ENCODE measurements at places on chromosomes 16 and 17.

- DNase-seq: no peak
These were observed 20.4 kb downstream of the RBFOX3 start for GRCh38 chr17:79590523-79590860.

- no peak for DNase-seq
These were observed 93.2 kb downstream of the ELAC2 start for GRCh38 chr17:12924614-12925013.

GRCh38 chr17:55420067-55420775 lies 1.4 kb downstream of the MMD start:
- peak; percentile 79 for DNase-seq

GRCh38 chr16:77387815-77388209 lies 47.0 kb downstream of the ADAMTS18 start:
- no peak for DNase-seq

- no peak for DNase-seq
These were observed 27.8 kb upstream of the CDR2 start for GRCh38 chr16:22402191-22402590.

DNA sequence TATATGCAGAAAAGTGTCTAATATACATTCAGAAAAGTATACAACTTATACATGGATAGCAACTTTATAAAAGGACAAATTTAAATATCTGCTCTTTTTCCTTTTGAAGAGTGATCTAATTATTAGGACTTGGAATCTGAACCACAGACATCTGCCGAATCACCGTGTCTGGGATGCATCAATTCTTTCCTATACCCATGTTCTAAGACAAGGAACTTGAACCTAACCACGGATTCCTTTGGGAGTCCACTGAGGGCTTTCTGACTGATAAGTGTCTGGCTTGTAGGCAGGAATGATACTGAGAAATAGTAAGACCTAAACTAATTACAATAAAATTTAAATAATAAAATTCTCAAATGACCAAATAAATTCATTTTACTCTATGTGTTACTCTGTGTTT lies 54.2 kb downstream of the NDEL1 start:
- DNase-seq: no peak

GRCh38 chr17:80294653-80295052 lies 34.0 kb downstream of the RNF213 start:
- DNase-seq: no peak

GRCh38 chr17:81832608-81833159 lies 407 bp downstream of the MCRIP1 start:
- peak; percentile 60 for DNase-seq

GRCh38 chr17:10628756-10629155 lies 28.4 kb downstream of the MYH3 start:
- DNase-seq: no peak

DNA sequence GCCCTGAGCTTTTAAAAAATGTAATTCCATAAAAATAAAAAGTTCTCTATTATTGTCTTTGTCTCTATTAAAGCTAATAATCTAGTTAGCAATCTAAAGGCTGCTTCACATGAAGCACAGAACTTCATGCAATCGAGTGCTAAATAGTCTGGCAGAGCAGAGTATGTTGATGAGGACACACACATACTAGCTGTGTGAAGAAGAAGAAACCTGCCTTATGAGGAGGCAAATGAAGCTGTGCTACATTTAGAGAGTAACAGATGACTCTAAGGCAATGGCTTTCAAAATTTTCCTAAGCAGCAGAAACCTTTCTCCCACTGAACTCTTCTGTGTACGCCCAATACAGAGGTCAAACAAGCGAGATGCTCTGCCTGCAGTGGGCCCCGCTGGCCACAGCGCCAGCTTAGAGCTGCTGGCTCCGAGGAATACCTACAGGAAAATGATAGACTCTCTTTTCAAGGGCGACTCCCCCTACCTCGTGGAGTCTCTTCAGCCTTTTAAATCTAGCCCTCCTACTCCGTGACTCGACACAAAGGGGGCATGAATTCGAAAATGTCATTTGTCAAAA lies 39.2 kb downstream of the GNA13 start:
- no peak for DNase-seq

DNA sequence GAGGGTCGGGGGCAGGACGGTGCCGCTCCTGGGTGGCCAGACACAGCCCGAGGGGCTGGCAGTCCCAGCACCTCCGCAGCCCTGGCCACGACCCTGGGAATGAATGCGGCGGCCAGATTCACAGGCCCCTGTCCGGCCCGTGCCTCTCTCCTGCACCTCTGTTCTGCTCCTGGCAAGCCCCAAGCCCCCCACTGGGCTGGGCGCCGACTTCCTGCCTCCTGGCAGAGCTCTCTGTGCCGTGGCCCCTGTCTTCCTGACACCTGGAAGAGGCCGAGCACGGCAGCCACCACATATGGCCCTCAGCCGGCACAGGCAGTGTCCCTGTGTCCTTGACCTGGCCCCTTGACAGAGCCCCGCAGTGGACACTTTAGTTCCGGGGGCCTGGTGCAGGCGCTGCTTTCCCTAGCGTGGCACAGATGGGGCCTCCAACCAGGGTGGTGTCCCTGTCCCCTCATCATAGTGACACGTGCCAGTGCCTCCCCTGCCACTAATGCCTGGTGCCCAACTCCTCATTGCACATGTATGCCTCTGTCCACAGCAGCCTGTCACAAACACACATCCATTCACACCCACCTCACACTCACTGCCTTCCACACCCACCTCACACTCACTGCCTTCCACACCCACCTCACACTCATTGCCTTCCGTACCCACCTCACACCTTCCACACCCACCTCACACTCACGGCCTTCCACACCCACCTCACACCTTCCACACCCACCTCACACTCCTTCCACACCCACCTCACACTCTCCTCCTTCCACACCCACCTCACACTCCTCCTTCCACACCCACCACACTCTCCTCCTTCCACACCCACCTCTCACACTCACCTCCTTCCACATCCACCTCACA lies 110.6 kb upstream of the PLCG2 start:
- DNase-seq: no peak

- no peak for DNase-seq
These were observed 14.6 kb downstream of the RSL1D1 start for GRCh38 chr16:11836650-11837244.

GRCh38 chr17:42286411-42287221 lies 1.7 kb upstream of the STAT5A start:
- peak; percentile 6 for DNase-seq

GRCh38 chr16:67888331-67888730 lies 3.6 kb downstream of the NRN1L start:
- DNase-seq: no peak

GRCh38 chr16:82509691-82510430 lies 116.9 kb upstream of the CDH13 start:
- DNase-seq: no peak

GRCh38 chr17:31387438-31387837 lies 4.0 kb upstream of the RAB11FIP4 start:
- DNase-seq: no peak

DNA sequence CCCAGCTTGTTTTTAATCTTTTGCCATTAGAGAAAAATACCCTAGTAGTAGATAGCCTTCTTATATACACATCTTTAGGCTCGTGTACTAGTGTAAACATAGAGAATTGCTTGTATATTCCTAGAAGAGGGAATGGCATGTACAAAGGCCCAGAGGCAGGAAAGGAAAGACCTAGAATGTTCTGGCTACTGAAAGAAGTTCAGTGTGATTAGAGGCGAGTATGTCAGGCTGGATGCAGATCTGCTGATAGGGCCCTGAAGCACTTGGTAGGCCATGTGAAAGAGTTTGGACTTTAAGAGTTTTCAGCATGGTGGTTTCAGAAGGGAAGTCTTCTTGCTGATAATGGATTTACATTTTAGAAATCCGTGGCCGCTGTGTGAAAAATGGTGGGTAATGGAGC lies 17.4 kb downstream of the CTCF start:
- no peak for DNase-seq

DNA sequence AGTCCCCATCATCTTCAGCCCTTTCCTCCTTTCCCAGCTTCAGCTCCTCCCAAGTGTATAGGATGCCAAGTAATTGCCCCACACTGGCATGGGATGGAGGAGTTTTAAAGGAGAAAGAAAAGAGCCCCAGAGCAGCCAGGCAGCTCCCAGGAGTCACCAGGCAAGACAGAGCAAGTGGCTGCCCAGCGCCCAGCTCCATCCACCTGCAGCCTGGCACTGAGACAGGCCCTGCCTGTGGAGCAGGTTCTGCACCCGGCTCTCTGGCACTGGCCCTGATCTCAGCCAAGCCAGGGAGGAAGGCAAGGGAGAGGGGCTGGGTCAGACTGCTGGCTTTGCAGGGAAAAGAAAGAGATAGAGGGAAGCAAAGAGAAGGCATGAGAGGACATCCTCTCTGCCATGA lies 21.7 kb downstream of the FOXN1 start:
- no peak for DNase-seq

- DNase-seq: no peak
These were observed 79.4 kb downstream of the RBFOX3 start for GRCh38 chr17:79531191-79532095.

- peak; percentile 17 for DNase-seq
These were observed 16.3 kb downstream of the HS3ST4 start for GRCh38 chr16:25707982-25708583.

Measured in Kasumi-1 (cell line).